ENCODE measurements at places on chromosomes 2 and 18.

GRCh38 chr2:30511122-30512083, 64.4 kb downstream of the LCLAT1 start:
- peak; percentile 50 for DNase-seq

- DNase-seq, result no peak
These were observed 2.3 kb upstream of the SPRED2 start for GRCh38 chr2:65434592-65435241.

GRCh38 chr2:61620244-61621159, 82.3 kb upstream of the XPO1 start:
- no peak for DNase-seq

GRCh38 chr2:214103276-214104001, 307.4 kb upstream of the VWC2L start:
- no peak for DNase-seq

- no peak for DNase-seq
These were observed 868.1 kb upstream of the ID2 start for GRCh38 chr2:7813541-7814292.

GRCh38 chr18:49521216-49521835, 34.3 kb upstream of the C18orf32 start:
- DNase-seq, result no peak

DNA sequence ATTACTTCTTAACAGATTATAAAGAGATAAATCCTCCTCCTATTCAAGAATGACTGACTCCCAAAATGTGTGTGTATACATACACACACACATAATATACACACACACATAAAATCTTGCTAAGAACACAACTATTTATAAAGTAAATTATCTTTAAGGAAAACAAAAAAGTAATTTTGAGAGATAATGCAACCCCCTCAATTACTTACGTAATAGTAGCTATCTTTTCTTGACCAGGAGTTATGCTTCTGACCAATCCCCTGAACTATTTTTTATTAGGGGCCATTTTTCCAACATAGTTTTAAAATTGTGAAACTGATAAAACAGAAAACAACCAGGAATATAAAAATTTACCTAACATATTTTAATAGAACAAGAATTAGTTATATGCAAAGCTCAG, 113.0 kb upstream of the CHRNA1 start:
- DNase-seq, result no peak

GRCh38 chr2:213224366-213224765, 59.9 kb upstream of the SPAG16 start:
- DNase-seq, result no peak

- no peak for DNase-seq
These were observed 202.5 kb upstream of the RBMS1 start for GRCh38 chr2:160696087-160696452.

DNA sequence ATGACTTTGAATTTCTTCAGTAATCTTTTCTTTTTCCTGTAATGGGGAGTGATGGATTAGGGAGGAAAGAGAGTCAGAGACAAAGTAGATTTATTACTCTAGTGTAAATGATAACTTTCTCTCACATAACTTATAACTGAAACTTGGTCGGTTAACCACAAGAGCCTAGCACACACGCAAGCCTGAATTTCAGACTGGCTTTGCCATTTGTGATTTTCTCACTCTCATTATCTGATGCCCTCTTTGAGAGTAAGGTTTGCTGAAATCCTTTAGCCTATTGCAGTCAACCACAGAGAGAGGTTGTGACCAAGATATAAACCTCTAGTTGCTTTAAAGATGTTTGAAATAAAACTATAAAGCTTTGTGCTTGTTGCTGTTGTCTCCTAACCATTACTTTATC, 117.9 kb upstream of the NETO1 start:
- no peak for DNase-seq

- no peak for DNase-seq
These were observed 179.8 kb downstream of the SEPTIN10 start for GRCh38 chr2:109433926-109434325.

DNA sequence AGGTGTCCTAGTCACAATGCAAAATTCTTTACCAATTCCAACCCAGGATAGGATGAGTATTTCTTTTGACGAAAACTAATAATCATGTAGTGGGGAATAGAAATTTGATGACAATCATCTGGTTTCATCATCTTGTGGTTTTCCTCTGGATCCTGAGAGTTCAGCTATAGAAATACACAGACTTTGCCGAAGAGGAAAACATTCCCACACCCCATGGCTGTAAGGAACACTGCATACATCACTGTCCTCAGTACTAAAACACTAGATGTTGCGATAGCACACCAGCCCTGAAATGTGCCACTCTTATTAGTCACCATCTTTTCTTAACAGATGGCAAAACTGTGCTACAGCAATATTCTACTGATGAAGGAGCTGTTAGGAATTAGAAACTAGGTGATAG, 29.4 kb downstream of the CERKL start:
- DNase-seq, result no peak

- no peak for DNase-seq
These were observed 139.9 kb upstream of the ZEB2 start for GRCh38 chr2:144659731-144660275.

GRCh38 chr2:210539035-210539434, 17.4 kb upstream of the CPS1 start:
- DNase-seq, result no peak

- no peak for DNase-seq
These were observed 43.9 kb upstream of the CSRNP3 start for GRCh38 chr2:165425556-165425955.

DNA sequence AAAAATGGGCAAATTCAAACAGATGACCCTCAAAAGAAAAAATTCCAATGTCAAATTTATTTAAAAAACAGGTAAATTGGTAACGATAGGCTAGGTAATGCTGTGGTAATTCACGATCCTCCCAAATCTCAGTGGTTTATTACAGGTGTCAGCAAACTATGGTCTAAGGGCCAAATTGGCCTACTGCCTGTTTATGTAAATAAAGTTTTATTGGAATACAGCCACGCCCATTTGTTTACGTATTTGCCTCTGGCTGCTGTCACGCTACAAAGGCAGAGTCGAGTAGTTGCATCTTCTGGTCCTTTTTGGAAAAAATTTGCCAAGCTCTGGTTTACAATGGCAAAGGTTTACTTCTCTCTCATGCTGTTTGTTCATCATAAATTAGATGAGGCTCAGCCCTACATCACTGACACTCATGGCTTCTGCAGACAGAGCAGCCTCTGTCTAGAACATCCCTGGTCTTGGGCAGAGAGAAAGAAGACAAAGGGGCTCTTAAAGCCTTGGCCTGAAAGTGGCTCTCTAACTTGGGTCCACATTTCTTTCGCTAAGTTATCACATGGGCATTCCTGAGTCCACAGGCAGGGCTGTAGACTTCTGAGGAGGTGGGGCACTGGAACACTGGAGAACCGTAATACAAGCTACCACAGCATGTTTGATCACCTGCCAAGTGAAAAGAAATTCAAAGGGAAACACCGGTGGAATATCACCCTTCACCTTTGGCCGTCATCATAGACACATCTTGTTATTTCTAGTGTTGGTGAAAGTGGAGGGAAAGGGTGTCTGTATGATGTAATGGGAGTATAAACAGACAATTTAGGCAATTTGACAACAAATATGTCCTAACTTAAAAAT, 34.8 kb downstream of the SP110 start:
- DNase-seq, result no peak

GRCh38 chr2:64437883-64438282, 16.1 kb upstream of the LGALSL start:
- no peak for DNase-seq

GRCh38 chr2:152167065-152167464, 8.5 kb downstream of the STAM2 start:
- DNase-seq, result no peak

- DNase-seq, result no peak
These were observed 20.8 kb upstream of the HPCAL1 start for GRCh38 chr2:10281891-10282290.

DNA sequence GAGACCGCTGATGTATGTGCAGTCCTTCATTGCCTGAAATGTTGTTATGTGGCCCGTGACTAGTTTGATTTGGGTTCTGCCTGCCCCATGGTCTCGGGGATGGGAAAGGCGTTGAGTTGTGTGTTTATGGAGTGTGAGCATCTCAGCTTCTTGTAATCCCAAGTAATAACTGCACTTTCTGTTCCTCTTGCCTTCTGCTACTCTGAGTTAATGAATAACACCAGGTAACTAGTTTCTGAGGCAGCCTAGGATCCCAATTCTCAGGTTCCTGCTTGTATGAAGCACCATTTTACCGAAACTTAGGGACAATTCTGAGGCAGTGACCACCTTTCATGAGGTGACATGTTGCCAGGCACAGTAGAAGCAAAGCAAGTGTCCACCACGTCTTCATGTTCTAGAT, 170.0 kb downstream of the ALK start:
- DNase-seq, result no peak

GRCh38 chr2:240921995-240922244, 15.8 kb downstream of the CROCC2 start:
- DNase-seq, result no peak

DNA sequence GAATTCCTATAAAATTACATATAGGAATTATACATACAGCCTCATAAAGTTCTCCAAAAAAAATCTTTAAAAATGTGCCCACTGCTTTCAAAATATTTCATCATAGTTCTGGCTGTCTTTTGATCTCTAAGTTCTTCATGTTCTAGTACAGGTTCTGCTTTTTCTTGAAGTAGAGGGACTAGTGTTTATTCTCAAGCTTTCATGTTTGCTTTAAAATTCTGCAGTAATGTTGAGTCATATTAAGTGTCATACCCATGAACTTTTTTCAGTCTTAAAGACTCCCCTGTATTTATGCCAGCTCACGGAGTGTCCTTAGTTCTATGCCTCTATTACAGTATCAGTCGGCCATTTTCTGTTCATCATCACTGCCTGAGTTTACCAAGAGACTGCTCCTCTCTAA, 54.8 kb upstream of the CCDC141 start:
- no peak for DNase-seq

DNA sequence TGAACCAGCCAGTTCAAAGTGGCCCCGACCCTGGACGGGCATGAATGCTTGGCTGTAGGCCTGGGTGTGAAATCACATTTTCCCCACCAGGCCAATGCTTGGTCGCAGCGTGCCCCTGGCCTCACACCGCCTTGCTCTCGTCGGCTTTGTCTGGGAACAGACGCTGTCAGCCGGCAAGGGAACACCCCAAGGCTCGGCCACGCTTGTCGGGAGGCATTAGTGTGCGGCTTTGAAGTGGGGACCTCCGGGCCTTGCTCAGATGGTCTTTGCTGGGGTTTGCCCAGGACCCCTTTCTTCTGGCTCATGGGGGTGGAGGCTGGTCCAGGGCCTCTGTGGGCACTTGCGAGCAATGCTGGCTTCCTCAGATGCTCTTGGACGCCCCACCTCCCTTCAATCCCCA, 79.1 kb downstream of the INHBB start:
- DNase-seq, result no peak

DNA sequence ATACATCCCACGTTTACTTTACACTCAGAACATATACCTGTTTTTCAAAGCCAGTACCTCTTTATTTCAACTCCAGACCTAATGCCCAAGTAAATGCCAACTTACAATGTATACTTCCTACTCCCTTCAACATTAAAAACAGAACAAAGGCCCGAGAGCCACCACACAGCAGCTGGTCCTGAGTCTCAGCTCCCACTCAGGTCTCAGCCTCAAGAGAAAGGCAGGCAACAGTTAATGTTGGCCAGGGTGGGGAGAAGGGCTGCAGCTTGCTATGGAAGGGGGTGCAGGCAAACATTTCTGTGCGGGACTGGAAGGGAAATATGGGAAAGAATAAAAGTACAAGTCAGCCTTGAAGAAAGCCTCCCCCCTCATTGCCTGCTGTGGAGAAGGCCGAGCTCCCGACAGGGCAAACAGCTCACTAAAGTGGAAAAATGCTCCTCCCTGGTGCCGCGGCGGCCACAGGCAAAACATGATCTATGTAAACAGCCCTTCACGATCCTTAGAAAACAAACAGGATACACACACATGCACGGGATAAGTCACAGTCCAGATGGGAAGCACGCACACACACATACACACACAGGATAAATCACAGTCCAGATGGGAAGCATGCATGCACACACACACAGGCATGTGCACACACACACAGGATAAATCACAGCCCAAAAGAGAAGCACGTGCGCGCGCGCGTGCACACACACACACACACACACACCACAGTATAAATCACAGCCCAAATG, 67.4 kb downstream of the ADNP2 start:
- DNase-seq, result no peak
